ENCODE measurements at places on chromosomes 13 and 19.

DNA sequence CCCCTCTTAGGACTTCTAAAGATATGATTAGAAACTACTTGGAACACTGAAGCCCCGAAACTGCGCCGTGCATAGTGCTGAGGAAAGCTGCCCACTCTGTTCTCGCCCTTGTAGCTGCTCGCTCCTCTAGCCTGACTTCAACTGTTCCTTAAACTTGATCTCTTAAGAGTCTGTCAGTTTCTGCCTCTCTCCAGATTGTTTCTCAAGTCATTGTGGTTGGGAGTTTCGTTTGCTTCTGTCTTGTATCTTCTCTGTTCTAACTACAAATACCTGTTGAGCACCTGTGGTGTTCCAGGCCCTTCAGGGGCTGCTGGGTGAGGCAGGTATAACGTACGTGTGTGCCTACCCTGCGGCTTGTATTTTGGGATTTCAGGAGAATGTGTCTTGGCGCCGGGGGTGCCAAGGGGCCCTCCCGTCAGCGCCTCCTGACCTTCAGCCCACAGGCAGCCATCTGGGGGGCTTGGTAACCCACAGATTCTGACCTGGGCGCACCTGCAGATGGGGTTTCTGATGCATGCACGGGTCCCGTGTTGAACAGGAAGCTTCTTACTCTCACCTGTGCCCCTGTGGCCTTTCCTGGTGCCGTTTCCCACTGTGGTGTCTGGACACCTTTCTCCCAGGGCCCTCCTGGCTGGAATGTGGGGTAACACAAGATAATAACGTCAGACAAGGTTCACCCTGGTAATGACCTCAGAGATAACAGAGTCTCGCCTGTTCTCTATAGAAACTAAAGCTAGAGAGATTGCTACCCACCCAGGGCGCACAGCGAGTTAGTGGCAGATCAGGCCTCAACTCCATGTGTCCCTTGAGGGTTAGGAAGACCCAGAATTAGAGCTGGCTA is 17.2 kb upstream of the DCUN1D2 start:
- no peak for DNase-seq

GRCh38 chr13:112580912-112581311 is 7.0 kb downstream of the TUBGCP3 start:
- no peak for DNase-seq

DNA sequence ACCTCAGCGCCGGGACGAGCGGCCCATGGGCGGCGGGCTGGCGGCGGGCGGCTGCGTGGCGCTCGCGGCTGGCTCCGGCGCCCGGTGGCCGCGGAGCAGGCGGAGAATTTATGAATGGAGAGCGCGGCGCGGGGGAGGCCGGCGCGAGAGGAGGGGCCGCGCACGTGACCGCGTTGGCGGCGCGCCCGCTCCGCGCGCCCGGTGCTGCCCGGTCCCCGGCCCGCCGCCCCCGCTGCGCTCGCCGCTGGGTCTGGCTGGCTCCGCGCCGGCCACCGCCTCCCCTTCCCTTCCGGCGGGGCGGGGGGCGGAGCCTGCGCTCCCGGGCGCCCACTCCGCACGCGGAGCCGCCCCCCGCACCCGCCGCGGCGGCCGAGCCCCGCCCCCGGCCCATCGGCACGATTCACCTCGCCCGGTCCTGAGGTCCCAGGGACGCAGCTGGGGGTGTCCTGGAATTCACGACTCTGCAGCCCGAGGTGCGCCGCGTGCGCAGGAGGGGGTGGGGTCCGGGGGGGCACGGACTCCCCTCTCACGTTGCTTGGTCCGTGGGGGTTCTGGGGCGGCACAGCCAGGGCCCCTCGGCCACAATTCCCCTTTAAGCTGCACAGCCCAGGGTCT is at the start of gene CBARP:
Gene CBARP (minus strand): TSS at position 252 of the 615 bp plus-strand sequence. CDS start 1,905 bp downstream, outside the sequence.
- DNase-seq = peak; percentile 86

GRCh38 chr13:58587183-58587582 is 955.6 kb downstream of the PCDH17 start:
- no peak for DNase-seq

DNA sequence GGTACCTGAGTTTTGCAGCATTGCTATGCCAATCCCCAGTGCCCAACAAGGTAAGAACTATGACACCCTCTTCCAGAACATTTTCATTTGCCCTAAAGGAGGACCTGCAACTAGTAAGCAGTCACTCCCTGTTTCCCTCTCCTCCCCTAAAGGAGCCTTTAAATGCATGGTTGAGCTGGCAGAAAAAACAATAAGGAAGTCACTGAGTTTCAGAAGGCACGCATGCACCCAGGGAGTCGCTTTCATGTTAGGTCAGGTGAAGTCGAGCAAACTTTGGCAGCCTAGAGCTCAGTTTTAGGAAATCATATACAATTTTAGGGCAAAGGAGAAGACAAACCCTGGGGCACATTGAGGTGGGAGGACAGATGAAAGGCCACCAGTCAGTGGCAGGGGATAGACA is 11.8 kb downstream of the NLRP11 start:
- no peak for DNase-seq

DNA sequence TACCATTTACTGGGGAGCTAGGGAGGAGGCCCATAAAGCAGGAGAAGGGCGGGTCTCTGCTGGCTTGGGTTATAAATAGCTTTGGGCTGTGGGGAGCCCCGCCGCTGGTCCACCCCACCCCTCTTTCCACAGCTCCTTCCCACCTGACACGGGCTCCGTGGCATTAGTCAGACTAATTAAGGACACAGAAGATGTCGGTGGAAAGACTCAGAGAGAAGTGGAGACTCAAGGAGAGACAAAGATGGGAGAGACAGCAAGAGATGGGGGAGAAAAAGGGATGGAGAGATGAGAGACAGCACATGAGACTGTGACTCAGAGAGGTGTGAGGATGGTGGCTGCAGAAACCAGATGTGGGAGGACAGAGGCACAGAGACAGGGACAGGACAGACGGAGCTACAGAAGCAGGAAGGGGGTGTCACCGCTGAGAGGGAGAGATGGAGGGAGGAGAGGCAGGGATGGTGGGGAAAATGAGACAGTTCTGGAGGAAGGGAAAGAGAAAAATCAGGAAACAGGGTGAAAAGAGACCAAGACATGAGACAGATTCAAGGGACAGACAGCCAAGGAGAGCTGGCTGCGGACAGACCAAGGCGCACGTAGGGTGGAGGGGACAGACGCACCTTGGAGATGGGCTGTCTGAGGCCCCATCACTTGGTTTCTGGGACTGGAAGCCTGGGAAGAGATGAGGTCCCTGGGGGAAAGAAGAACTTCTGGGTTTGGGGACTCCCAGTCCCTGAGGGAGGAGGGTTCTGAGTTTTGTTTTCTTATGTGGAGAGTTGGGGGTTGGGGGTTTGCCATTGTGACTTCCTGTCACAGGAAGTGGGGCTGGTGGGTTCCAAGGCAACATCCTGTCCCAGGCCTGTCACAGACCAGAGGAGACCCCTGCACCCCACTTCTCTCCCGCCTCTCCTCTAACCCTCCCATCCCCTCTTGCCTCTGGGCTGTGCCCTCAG is 4.1 kb downstream of the ARHGEF1 start:
- DNase-seq = no peak

DNA sequence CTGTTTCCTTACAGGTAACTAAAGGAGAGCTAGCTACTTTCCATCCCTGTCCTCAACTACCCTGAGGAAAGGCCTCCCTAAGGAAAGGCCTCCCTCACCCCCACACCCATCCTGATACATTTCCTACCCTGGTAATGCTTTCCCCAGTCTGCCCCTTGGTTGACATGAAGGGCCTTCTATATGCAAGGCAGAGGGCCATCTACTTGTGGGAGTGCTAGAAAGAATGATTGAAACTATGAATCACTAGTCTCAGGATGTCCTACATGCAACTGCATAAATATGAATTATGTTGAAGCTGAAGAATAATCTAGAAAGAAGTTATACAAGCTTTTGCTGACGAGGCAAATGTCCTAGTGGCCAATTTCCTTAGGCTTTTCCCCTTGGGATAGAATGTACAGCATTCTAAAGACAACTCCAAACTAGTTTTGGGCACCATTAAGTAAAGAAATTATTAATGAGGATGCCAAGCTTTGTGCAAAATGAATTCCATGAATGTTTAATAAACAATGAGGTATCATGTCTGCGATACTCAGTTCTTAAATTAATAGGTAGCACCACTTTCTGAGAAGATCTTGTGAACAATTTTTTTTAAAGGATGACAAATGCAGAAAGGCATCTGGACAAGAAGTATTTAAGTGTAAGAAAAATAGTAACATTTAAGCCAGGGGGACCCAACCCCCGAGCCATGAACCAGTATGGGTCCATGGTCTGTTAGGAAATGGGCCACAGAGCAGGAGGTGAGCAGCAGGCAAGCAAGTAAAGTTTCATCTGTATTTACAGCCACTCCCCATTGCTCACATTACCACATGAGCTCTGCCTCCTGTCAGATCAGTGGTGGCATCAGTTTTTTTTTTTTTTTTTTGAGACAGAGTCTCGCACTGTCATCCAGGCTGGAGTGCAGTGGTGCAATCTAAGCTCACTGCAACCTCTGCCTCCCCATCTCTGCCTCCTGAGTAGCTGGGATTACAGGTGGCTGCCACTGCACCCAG is 223.0 kb downstream of the LHFPL6 start:
- DNase-seq = no peak

GRCh38 chr19:31962561-31962996 is 382.8 kb upstream of the ZNF507 start:
- no peak for DNase-seq

DNA sequence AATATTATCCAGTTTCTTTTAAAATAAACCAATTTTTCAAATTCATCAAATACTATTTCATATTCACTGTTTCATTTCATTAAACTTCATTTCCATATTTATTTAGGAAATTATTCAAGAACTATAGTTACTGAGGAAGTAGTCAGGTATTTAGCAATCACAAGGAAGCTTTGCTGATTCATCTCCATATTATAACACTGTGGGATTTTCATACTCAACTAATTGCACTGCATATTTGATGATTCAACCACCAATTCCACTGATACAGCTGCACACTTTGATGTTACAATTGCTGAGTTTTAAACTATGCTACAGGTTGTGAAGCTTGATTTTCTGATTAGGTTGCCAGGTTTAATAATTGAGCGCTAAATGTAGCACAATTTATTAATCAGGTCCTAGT is 556.8 kb upstream of the SLITRK1 start:
- no peak for DNase-seq

- DNase-seq = no peak
Measured at GRCh38 chr19:1865172-1866010, 2.0 kb upstream of the KLF16 start.

DNA sequence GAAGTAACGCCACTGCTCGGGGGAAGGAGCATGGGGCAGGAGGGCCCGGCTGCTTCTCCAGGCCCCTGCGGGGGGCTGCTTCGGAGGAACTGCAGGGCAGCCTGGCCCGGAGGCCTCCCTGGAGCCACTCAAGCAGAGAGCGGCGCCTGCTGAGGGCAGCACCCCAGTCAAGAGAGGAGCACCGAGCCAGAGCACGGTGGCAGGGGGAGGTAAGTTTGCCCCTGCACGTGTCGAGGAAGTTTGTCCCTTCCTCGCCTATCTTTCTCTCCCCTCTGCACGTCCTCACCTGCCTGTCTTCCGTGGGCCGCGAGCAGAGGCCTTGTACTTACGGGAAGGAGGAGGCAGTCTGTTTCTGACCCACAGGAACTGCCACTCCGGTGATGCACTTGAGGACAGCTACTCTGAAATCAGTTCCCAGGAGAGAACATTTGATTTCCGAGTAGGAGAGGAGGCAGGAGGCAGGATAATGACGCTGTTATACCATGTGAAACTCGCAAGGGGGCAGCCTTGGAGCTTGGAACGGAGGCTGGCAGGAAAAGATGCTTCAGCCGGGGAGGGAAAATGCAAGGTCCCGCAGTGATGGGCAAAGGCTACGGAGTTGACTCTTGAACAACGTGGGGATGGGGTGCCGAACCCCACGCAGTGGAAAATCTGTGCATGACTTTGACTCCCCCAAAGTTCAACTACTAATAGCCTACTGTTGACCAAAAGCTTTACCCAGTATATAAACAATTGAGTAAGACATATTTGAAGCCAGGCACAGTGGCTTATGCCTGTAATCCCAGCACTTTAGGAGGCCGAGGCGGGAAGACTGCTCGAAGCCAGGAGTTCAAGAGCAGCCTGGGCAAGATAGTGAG is 5.0 kb downstream of the FFAR1 start:
- peak; percentile 55 for DNase-seq

DNA sequence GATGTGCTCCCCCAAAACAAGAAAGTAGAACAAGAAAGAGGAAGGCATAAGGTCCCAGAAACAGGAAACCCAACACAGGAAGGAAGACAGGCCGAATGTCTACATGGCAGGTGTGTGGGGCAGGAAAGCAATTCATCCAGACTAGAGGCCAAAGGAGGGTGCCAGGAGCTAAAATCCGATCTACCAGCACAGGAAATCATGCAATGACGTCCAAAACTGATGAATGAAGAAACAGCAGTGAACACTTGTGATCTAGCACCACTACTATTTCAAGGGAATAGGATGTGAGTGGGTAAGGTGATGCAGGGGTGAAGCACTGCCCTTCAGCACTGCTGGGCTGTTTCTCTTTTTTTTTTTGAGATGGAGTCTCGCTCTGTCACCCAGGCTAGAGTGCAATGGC is 59.1 kb downstream of the DOCK9 start:
- DNase-seq = no peak

DNA sequence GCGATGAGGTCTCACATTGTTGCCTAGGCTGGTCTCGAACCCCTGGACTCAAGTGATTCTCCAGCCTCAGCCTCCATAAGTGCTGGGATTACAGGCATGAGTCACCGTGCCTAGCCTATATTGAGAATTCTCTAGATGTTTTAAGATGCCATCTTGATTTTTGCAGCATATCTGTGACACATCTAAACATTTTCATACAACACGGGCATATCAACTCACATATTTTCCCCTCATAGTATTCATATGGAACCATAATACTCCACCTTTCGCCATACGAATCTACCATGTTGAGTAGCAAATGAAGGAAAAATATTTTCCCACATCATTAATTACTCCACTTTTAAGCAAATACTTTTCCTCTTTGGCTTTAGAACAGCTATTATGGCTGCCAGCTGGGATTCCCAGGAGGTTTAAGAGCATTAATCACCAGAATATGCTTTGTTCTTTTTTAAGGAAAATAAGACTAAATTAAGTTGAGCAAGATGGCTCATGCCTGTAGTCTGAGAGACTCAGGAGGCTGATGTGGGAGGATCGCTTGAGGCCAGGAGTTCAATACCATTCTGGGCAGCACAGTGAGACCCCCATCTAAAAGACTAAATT is 56.9 kb upstream of the GTF2F2 start:
- no peak for DNase-seq

- DNase-seq = no peak
Measured at GRCh38 chr19:45125975-45126493, 33.1 kb downstream of the PPP1R37 start.

- DNase-seq = no peak
Measured at GRCh38 chr13:24938966-24939365, 157.0 kb upstream of the PABPC3 start.

DNA sequence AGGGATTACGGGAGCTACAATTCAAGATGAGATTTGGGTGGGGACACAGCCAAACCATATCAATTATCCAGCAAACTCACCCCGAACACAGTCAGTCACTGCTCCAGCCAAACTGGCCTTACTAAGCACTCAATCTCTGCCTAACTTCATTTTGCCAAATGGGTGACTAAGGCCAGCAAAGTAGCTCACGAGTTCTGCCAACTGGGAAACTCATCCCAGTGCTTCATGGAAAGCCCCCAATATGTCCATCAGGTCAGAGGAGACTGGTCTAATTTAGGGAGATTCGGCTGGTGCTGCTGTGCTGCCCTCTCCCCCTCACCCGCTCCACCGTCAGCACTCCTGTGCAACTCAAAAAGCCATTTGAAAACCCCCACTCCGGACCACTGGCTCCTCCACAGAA is 324.0 kb downstream of the FOXO1 start:
- no peak for DNase-seq
